Lung microvascular endothelial cell (primary cell): ENCODE measurements at places on chromosomes 5 and 9. TPM values are rescaled to one million over a fixed set of nuclear protein-coding genes. Genes with fewer than 3 reads are reported as not detected.

GRCh38 chr5:158159621-158160020, 300.7 kb upstream of the CLINT1 start:
- DNase-seq = no peak

GABBR2 gene
- total RNA-seq = 1.2 and 5.9 TPM in 2 replicates

PCDHA6 gene
- total RNA-seq = 0.20 and 0.22 TPM in 2 replicates

DNA sequence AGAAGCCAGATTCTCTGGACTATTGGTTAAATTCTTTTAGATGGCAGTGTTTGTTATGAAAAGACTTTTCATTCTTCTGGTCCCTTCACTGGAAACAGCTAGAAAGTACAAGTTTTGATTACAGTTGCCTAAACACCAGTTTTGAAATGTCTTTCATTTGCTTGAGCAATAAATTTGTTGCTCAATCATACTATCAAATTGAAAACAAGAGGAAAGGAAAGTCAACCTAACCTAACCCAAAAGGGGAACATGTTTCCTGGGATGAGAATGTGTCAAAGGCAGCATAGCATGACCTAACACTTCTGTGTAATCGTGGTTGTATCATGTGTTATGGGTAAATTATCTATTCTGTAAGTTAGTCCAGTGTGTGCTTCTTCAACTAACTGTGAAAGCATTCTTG, 213.2 kb downstream of the TMC1 start:
- no peak for DNase-seq

GRCh38 chr5:17012289-17012688, 76.2 kb upstream of the MYO10 start:
- DNase-seq = peak; percentile 58

GRCh38 chr5:3393122-3393919, 202.3 kb upstream of the IRX1 start:
- no peak for DNase-seq

C9orf152 gene
- total RNA-seq = not detected in 2 replicates
